Activated gamma-delta T cell (primary cell): ENCODE measurements at places on chromosomes 5 and 9.

- no peak for DNase-seq
Measured at GRCh38 chr5:94503677-94504076, 114.7 kb downstream of the KIAA0825 start.

DNA sequence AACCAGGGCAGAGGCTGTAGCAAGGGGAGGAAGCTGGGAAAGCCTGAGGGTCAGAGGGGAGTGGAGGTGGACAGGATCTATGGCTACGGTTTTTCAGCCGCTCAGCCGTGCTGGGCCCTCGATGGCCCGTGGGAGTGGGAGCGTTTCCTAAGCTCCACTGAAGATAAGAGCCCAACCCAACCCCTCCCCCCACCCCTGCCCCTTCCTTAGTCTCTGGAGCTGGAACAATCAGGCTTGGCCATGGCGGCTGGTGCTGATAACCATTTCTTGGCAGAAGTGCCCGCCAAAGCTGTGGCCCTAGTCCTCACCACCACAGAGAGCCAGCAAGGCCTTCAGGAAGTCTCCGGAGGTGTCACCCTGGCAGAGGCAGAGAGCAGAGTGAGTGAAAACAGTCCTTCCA is 20.3 kb upstream of the TNIP1 start:
- no peak for DNase-seq

GRCh38 chr5:178564811-178565550 is 25.2 kb downstream of the COL23A1 start:
- DNase-seq, result no peak

DNA sequence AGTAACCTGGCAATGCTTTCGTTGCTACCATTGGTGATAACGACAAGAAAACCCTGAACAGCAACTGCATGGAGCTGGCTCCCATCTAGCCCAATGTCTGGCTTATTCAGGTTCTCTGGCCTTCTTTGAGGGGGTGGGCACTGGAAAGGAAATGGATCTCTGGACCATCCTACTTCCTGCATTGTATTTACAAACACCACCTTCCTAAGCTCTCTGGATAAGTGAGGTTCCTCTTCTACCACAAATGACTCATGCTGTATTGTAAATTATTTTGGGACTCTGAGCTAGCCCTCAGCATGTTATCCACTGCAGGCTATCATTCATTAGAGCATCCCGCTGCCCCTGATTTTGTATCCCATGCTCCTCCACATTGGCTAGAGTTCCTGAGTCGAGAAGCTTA is 136.9 kb upstream of the KLF9 start:
- DNase-seq, result no peak

- DNase-seq, result no peak
Measured at GRCh38 chr5:180644129-180644824, 5.1 kb downstream of the FLT4 start.

GRCh38 chr9:94693485-94694204 is 32.9 kb upstream of the AOPEP start:
- no peak for DNase-seq

DNA sequence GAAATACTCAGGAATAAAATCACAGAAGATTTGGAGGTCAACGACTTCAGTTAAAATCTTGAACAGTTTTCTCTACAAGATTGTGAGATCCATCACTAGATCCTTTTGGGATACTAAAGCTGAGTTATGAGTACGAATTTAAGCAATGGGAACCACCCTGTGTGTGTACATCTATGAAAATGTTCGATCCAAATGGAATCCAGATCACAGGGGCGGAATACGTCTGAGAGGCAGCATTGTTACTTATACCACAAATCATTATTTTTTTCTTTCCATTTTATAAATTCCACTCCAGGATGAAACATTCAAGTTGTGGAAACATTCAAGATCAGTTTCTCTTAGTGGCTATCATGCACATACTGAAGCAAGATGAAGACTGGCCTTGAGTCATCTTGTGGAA is 239.3 kb upstream of the PAPPA start:
- no peak for DNase-seq

- no peak for DNase-seq
Measured at GRCh38 chr9:81112627-81113452, 576.5 kb downstream of the TLE1 start.

DNA sequence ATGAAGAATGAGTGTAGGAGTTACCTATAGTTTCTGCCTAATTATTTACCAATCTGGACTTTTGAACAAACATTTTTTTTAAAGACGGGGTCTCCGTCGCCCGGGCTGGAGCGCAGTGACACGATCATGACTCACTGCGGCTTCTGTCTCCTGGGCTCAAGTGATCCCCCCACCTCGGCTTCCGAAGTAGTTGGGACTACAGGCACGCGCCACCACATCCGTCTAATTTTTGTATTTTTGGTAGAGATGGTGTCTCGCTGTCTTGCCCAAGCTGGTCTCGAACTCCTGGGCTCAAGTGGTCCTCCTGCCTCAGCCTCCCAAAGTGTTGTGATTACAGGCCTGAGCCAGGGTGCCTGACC is 1.5 kb downstream of the CTNNA1 start:
- no peak for DNase-seq

DNA sequence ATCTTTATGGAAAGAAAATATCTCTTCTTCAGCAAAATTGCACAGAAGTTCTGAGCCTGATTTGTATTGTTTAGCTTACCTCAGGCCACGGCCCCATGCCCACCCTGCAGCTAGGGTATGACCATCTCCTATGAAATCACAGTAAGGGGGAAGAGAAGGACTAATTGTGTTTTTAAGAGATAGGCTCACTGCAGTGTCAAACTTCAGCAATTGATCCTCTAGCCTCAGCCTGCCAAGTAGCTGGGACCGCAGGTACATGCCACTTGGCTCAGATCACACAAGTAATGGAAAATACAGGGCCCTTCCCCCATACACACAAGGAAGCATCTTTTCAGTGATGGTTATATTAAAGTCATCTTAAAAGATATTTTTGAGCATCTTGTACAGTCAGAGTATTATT is 60.0 kb downstream of the DMAC1 start:
- DNase-seq, result no peak

GRCh38 chr5:56625541-56625940 is 189.8 kb upstream of the MAP3K1 start:
- DNase-seq, result no peak
